ENCODE measurements at places on chromosomes 4 and X.

DNA sequence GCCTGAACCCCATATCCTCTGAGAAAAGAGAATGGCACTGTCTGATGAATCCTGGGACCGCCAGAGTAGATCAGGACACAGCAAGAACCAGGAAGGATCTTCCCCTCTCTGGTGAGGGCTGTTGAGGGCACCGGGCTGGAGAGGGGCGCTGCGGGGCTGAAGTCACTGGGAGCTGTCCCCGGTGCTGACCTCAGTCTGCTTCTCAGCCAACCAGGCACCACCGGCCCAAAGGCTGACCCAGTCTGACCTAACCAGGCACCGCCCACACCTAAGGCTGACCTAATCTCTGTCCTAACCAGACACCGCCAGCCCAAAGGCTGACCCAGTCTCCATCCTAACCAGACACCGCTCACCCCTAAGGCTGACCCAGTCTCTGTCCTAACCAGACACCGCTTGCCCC lies 82.8 kb downstream of the CPZ start:
- DNase-seq, result no peak

DNA sequence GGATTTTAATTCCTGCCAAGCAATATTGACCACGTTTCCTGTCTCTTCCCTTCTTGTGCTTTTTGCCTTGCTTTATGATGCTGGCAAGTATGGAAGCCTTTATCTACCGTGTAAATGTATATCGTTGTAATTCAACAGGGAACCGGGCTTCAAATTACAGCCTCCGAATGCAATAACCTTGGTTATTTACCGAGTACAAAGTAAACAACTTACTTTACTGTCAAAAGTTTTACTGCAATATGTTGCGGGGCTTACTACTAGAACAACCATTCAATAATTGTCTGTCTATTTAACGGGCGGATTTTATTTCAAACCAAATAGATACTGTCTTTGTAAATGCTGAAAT lies 73.1 kb downstream of the PALLD start:
- no peak for DNase-seq

DNA sequence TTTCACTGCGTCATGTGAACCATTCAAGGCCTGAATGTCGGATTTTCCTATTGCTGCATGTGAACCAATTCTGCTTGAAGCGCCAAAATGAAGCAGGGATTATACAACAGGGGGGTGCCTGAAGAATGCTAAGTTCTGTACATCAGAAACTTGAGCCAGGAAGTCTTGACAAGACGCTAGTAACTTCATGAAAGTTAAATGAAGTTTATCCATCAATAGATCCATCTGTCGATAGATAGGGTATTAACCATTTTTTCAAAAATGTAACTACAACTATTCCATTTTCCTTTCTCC lies 590 bp upstream of the NAF1 start:
- DNase-seq, result no peak

DNA sequence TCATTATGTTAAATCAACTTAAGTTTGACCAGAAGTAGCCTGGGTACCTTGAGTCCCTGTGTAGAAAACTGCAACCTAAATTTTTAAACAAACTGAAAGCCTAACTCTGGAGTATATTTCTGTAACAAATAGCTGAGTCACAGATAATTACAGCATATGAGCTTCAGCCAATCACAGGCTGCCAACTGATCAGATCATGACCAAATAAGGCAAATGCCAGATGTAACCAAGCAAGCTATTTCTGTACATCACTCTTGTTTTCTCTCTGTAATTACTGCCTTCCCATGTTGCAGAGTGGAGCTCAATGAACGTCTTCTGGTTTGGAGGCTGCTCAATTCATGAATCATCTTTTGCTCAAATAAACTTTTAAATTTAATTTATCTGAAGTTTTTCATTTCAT lies 980.9 kb upstream of the DIAPH2 start:
- peak; percentile 10 for DNase-seq

DNA sequence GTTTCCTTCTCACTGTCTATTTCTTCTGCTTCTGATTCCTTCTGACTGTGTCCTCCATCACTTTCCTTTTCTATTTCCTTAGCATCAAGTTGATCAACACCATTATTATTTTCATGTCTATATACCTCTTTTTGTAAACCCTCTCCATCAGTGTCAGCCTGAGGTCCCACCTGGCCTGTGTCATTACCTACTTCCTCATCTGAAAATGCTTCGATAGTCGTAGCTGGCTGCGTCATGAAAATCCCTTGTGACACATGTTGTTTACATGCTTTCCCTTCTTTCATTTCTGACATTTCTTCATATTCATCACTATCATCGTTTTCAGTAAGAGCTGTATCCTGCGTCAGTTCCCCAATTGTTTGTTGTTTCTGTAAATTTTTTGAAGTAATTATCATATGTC lies 39.6 kb downstream of the RPGR start:
- no peak for DNase-seq

- peak; percentile 70 for DNase-seq
These were observed 415 bp upstream of the TENM3 start for GRCh38 chr4:182242787-182243186.

DNA sequence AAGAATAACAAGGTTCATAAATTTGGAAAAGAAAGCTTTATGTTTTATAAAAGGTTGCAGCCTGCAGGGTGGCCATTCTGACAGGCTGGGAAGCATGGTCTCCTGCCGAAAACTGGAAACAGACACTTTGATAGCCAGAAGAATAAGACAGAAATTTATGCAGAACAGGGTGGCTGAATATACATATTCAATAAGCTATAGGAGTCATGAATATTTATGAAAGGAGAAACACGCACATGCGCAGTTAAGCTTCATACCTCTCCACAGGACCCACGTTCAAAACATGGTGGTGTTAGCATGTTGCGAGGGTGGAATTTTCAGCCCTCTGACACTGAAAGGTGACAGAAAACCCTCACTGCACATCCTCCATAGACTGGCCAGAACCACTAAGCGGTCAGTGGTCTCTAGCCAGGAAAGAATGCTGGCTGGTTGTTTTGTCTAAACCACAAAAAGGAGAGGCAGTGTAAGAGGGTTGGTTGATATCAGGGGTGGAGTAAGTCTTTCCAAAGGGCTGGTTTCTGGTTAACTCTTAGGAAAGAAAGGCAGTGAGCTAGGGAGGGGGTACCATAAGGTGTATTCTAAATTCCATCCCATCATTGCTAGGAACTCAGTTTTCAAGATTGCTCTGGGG lies 58.2 kb downstream of the ANXA10 start:
- no peak for DNase-seq

DNA sequence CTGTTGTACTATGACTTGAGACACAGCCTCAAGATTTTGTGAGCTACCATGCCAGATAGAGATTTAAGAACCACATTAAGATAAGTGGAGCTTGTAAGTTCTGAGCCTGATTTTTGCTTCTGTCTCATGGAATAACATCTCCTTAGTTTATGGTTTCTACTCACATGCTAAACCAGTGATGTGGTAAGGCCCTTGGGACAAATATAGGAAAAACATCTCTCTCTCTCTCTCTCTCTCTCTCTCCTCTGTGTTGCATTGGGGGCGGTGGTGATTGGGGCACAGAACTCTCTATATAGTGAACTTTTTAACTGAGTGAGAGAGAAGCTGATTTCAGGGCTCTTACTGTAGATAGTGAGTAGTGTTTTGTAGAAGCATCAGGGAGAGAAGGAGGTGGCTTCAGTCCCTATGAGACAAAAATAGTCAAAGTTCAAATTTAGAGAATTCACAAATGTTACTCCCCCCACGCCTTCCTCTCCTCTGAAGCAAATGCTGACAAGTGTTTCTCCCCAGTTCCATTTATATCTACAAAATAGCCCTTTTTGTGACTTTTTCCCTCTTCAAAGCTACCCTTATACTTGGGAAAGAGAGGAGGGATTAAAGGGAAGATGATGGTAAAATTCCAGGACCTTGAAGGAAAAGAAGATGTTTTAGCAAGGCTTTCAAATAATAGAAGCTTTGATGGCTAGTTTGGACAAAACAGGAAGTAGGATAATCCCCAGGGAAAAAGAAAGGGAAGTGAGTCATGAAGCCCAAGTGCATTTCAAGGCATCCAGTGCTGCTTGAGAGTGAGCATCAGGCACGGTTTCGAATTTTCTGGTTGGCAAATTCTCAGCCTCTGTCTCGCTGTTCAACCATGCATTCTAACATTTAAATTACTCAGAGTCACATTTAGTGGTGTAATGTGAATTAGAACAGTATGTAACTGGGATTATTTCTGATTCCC lies 134.3 kb upstream of the AP1S2 start:
- peak; percentile 90 for DNase-seq

DNA sequence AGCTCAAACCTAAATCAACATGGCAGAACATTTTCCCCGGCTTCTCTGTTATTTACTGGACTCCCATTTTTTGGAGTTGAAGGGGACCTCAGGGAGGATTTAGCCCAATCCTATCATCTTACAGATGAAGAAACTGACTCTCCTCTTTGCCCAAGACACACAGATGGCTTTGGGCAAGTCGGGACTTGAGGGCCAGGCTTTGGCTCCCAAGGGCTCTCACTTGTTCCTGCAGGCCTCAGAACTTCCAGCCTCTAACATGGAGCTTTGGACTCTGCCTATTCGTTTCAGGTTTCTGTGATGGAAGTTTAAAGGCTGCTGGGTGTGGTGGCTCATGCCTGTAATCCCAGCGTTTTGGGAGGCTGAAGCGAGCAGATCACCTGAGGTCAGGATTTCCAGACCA lies 59.5 kb downstream of the RHOH start:
- DNase-seq, result no peak

- DNase-seq, result no peak
These were observed 13.2 kb downstream of the HTRA3 start for GRCh38 chr4:8282742-8283141.

GRCh38 chr4:69642961-69643360 lies 3.5 kb upstream of the UGT2A2 start:
- no peak for DNase-seq
